ENCODE measurements at places on chromosomes 2 and 18. TPM values are rescaled to one million over a fixed set of nuclear protein-coding genes. Genes with fewer than 3 reads are reported as not detected.

The SP9 gene
- total RNA-seq = not detected

The IGFBP2 gene
- total RNA-seq = 0.96 TPM

The CUL3 gene
- 72.2 TPM for total RNA-seq

The REEP1 gene
- total RNA-seq = not detected

The VWC2L gene
- not detected for total RNA-seq

The TLX2 gene
- total RNA-seq = 1.3 TPM

The GCG gene
- total RNA-seq = not detected

The DLGAP1 gene
- total RNA-seq = not detected

The CTIF gene
- 5.7 TPM for total RNA-seq

The TRIM43 gene
- total RNA-seq = not detected

The UGT1A3 gene
- total RNA-seq = not detected

The MEP1B gene
- 0.20 TPM for total RNA-seq

The AOX1 gene
- total RNA-seq = 0.20 TPM

The ITGA4 gene
- total RNA-seq = 344 TPM

The TNFAIP6 gene
- total RNA-seq = not detected

The TRABD2A gene
- 32.4 TPM for total RNA-seq

Measured in activated CD8-positive, alpha-beta memory T cell treated with anti-CD3 and anti-CD28 coated beads, Interleukin-2, amount 10 ng/mL, durations not matched to agents 7 days and 5 days (primary cell).